Lower lobe of right lung (tissue), 2 donors: ENCODE measurements at places on chromosomes 16 and 17. TPM values are rescaled to one million over a fixed set of nuclear protein-coding genes. Genes with fewer than 3 reads are reported as not detected.

GRCh38 chr17:45172232-45172540 is 10.5 kb downstream of the HEXIM2 start:
- DNase-seq = no peak
- peak overlapping the region; percentile 90 for H3K27ac ChIP-seq
- peaks cover 34% of the 10 kb centered on the region for H3K4me1 ChIP-seq
- no peaks in the 10 kb centered on the region for H3K27me3 ChIP-seq

- H3K27me3 ChIP-seq = no peaks in the 10 kb centered on the region
- H3K36me3 ChIP-seq = peaks cover 66% of the 10 kb centered on the region
- H3K4me3 ChIP-seq = no peak overlapping the region
- H3K4me1 ChIP-seq = peaks cover 58% of the 10 kb centered on the region
- no peak for DNase-seq
These were observed 39.0 kb downstream of the YWHAE start for GRCh38 chr17:1360975-1361374.

DNA sequence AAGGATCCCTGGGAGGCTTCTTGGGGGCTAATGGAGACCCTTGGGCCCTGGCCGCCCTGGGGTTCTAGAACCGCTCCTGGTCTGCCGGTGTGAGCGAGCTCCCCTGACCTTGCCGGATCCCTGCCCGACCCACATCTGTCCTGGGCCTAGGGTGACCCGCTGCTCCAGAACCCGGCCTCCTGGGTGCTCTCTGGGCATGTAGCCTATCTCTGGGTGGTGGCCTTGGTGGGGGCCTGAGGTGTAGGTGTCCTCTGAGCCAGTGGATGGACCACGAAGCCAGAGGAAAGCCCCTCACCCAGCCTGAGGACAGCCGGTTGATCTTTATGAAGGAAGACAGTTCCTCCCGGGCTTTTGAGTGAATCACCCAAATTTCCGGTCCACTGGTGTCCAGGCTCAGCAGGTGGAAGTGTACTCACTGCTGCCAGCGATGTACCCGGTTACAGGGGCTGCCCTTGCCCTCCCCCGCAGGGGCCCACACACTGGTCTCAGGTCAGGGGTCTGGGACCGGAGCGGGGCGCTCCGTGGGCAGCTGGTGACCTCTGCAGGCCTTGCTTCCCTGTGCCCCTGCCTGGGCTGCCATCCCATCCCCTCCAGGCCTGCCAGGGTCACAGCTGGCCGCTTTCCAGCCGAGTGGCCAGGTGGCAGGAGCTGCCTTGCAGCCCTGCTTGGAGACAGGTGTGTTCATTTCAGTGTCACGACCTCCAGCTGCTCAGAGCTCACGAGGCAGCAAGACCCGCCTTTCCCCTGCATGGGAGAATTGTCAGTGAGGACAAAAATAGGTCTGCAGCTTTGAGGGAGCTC is 10.5 kb upstream of the GSE1 start:
- no peak overlapping the region for H3K27ac ChIP-seq
- no peak for DNase-seq
- H3K36me3 ChIP-seq = no peaks in the 10 kb centered on the region
- H3K4me3 ChIP-seq = no peak overlapping the region

DNA sequence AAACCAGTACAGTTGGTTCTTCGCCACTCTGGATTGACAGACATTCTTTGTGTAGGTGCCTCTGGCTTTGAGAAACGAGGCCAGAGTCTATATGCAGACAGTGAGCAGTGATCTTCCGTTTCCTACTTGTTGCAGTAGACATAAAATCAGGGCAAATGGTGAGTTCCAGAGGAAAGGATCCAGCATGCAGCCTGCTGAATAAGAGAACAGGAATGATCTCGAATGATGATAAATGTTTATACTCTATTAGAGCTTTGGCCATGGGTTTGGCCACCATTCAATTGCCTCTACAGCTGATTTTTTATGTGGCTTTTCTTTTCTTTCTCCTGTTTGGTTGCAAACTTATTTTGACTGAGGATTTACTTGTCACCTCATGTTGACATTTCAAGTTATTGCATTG is 286.7 kb downstream of the IRX3 start:
- no peak for DNase-seq
- H3K36me3 ChIP-seq = no peaks in the 10 kb centered on the region
- H3K27ac ChIP-seq = no peak overlapping the region
- H3K27me3 ChIP-seq = no peaks in the 10 kb centered on the region
- no peak overlapping the region for H3K4me3 ChIP-seq
- no peaks in the 10 kb centered on the region for H3K4me1 ChIP-seq

DNA sequence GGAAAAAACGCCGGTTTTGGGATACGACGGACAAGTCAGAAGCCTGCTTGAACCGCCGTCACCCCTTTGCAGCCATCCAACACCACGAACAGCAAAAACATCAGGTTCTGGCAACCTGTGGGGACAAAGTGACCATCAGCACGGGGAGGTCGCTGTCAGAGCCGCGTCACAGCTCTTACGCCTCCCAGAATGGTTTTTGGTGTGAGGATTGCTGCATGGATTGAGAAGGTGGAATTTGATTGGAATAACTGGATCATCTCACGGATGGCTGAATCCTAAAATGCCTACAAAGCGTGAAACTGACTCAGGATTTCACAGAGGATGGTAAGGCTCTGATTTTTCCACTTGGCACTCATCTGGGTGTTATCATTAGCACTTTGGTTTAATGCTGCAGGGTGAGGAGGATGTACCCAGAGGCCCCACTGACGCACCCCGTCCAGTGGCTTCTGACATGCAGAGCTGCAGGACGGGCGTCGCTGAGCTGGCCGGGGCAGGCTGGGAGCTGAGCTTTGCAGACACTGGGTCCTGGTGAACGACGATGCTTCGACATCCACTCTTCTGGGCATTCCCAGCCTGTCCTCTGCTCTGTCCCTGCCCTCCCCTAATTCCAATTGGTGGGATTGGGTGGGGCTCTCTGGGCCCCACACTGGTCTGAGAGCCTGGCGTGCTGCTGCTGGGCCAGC is 73.4 kb upstream of the CREBBP start:
- H3K27ac ChIP-seq = no peak overlapping the region
- no peak overlapping the region for H3K4me3 ChIP-seq
- DNase-seq = no peak
- H3K27me3 ChIP-seq = no peaks in the 10 kb centered on the region
- no peaks in the 10 kb centered on the region for H3K36me3 ChIP-seq

DNA sequence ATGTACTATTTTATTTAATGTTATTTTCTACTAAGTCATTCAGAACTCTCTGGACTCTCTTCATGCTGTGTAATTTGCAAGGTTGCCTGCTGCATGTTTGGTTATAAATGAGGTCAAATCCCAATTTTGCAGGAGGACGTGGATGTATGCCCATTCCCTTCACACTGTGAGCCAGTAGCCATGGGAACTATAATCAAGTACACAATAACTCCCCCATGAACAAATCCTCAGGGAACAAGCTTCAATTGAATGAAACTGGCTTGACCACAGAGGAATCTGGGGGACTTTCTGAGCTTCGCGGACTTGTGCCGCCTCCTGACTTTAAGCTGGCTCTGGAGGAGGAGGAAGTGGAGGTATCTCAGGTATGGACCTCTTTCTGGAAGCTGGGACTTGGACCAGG is 14.6 kb upstream of the KCTD13 start:
- H3K4me3 ChIP-seq = no peak overlapping the region
- H3K36me3 ChIP-seq = no peaks in the 10 kb centered on the region
- no peaks in the 10 kb centered on the region for H3K27me3 ChIP-seq
- no peak overlapping the region for H3K27ac ChIP-seq

Gene ENPP7
- 0.18 TPM for total RNA-seq

Gene CDH13
- total RNA-seq = 14.3 TPM

Gene TEKT3
- total RNA-seq = 2.2 TPM
